ENCODE measurements at places on chromosomes 3 and 15.
A peak's percentile ranks its signal among the peaks of the same experiment; 100 is the strongest.

DNA sequence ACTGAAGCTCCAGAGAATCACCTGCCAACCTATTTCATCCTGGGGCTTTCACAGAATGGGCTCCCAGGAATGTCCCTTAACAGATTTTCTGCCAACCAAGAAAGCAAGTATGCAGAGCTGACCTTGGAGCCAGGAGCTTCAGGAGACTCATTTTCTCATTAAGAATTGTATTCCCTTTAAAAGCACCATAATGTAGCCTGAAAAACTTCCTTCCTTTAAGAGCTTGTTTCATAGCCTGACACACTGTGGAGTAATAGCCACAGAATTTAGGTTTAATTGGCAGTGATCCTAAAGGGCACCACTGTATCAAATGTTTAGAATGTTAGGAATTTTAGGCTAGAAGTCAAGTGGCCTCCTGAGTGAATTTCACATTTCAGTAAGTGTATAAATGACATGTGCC is 309.8 kb downstream of the GBE1 start:
- DNase-seq = no peak

DNA sequence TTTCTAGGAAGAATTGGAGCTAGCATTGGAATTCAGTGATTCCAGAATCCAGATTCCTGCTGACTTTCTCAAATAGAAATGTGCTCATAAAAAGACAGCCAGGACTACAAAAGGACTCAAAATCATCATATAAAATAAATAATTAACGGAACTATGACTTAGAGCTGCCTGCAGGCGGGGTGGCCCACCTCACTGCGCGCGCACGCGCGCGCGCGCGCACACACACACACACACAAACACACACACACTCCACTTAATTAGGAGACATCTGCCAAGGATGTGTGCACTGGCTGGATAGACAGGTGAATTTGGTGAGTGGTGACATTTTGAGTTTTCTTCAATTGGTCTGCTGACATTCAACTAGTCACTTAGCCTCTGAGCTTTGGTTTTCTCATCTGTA is 6.9 kb upstream of the MEX3B start:
- DNase-seq = no peak

GRCh38 chr3:104989878-104990277 is 376.8 kb upstream of the ALCAM start:
- DNase-seq = no peak

DNA sequence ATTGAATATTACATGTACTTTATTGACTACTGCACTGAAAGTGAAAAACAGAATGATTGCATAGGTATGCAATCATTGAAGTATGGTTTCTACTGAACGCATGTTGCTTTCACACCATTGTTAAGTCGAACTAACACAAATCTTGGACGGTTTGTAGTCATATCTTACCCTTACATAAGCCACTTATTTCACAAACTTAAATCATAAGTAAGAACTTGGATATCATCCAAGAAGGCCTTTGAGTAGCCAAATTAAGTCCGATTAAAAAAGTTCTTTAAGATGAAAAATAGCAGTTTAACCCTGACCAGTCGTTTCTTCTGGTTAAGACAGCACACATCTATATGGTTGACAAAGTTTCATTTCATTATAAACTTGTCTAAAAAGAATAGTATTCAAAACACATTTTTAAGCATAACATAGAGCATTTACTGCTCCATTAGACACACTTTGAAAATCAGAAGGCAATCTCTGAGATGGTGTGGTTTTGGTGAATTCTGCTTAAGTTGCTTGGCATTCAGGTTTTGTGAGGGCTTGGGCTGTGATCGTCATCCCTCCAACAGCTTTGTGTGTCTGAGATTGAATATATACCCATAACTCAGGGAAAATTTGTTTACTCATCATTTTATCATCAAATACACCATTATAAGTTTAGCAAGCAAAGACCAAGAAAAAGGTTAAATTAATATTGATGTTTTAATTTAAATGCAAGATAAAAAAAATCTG is 92.2 kb downstream of the NFKBIZ start:
- no peak for DNase-seq

GRCh38 chr15:80999623-81000036 is 1.1 kb upstream of the TLNRD1 start:
- DNase-seq = peak; percentile 37

DNA sequence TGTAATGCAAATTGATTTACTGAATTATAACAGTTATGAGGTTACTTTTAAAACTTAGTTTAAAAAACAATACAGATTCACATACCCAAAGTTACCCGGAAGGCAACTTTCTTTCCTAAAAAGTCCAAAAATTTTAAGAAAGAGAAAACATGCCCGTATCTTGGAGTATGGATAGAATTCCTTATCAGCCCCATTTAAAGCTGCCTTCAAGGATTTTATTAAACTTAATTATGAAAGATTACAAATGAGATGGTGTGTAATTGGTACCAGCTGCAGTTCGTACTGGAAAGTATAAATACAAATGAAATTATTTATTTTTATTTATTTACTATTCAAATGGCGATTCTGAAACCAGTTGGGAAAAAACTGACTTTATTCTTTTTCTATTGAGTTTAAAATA is 39.4 kb downstream of the SATB1 start:
- DNase-seq = no peak

All from T-helper 17 cell (primary cell).